NT2/D1 (cell line): ENCODE measurements at places on chromosomes 12 and 14.

DNA sequence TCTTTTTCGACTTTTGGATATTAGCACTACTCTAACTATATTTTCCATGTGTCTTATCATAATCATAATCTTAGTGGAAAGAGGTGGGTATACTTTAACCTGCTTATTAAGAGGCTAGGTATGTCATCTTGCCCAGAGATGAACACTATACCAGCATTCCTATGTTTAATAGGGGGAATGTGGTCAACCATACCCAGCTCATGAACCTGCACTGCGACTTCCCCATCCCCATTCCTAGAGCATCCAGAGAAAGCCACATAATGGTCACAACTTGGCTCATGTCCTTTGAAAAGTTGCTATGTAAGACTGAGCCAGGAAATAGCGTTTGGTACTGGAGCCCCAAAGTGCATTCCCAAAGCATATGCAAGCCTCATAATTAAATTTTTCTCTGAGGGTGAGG, 55.2 kb downstream of the TMCC3 start:
- DNase-seq, result no peak

GRCh38 chr14:106187216-106187615, 660.8 kb downstream of the TMEM121 start:
- no peak for DNase-seq

GRCh38 chr12:101051901-101052550, 158.0 kb downstream of the SLC5A8 start:
- no peak for DNase-seq

DNA sequence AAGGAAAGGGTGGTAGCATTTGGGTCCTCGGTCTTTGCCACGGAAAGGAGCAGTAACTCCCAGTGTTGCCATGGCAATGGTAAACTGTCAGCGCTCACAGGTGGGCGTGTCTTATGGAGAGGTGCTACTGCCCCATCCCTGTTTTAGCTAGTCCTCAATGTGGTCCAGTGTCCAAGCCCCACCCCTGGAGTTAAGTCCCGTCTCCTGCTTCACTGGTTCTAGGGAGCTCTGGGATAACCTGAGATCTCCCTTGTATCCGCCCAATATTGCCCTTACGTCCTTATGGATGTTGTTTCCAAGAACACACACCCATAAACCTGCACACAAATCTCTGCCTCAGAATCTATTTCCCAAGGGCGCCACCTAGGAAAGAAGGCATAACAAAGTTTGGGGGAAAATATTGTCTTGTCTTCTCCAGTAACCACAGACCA, 64.2 kb downstream of the SPRING1 start:
- no peak for DNase-seq

DNA sequence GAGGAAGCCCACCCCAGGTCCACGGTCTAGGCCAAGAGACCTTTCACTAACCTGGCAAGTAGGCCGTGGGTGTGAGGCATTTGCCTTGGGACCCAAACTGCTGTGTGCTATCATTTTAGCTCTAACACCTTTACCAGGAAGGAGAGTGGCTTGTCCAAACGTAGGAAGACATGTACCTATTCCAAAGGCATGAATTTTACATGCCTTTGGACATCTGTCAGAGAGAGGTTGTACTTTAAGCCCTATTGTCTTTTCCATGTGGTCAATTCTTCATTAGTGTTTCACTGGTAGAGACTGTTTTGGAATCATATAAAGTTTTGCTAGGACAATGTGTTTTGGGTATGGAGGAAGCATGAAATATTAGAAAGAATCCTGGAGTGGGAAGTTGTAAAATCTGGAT, 148.8 kb downstream of the SLC41A2 start:
- DNase-seq, result no peak

DNA sequence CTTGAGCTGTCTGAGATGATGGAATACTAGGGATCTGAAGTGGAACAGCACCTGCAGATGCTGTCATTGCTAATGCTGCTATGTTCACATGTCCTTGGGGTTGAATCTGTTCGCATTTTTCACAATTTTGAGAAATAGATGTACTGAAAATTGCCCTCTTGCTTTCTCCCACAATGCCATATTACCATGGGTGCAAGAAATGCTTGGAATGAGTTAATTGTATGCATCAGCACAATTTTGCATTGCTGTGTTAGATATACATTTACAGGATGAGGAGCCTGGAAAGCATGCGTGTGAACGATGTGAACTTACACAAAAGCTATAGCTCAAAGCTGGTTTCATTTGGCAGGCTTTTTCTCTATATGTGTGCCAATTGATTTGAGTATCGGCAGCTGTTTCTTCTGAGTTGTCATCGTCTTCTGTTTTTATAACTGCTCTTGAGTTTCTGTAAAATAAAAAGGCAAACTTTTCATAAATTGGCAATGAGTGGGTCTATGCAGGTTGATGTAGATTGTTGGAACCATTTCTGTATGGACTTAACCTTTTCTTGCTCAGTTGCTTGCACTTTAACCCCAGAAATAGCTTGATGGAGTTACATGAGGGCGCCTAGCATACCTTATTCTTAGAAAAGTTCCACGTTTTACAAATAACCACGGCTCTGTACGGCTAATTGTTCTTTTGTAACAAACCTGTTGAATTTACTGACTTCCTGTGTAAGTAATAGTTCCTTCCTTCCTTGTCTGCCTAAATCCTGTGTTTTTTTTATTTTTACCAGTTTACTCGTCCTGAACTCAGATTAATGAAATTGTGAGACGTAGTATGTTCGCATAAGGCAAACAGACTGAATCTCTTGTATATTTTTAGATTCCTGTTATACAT, 105.9 kb downstream of the FGD4 start:
- DNase-seq, result no peak

GRCh38 chr12:24746006-24746671, 202.8 kb downstream of the BCAT1 start:
- no peak for DNase-seq

DNA sequence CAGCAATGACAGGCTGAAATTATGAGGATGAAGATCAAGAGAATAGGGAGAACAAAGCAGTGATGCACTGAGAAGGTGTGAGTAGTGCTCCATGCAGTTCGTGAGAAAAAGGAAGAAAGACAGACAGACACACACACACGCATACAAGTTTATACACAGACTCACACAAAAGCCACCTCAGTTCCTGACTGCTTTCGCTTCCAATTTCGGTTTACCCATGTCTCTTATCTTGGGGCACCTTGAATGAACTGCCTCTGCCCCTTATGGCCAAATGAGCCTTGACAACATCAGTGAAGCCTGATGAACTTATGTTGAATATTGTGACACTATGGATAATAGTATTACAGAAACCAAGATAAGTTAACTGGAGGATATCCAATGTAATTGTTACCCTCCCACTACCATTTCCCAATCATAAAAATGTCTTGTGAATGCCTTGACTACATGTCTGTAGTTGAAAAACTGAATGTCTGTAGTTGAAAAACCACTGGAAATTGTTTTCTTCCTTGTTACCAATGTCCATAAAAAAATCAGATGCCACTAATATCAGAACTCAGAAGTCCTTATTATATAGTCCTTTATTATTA, 380.4 kb upstream of the DDHD1 start:
- DNase-seq, result no peak

GRCh38 chr14:57970594-57970993, 104.7 kb upstream of the SLC35F4 start:
- DNase-seq, result no peak

DNA sequence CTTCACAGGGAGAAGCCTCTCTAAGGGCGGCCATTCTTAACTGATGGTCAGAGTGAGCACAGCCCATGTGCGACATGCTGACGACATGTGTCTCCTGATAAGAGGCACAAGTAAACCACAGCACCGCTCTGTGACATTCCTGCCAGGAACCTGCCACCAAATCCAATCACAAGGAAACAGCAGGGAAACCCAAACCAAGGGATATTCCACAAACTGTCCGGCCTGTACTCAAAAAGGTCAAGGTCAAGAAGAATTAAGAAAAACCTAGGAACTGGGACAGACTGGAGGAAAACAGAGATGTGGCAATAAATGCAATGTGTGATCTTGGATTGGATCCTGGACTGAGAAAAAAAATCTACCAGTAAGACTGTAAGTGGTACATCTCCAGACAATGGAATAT, 91.9 kb downstream of the SYNE3 start:
- no peak for DNase-seq

DNA sequence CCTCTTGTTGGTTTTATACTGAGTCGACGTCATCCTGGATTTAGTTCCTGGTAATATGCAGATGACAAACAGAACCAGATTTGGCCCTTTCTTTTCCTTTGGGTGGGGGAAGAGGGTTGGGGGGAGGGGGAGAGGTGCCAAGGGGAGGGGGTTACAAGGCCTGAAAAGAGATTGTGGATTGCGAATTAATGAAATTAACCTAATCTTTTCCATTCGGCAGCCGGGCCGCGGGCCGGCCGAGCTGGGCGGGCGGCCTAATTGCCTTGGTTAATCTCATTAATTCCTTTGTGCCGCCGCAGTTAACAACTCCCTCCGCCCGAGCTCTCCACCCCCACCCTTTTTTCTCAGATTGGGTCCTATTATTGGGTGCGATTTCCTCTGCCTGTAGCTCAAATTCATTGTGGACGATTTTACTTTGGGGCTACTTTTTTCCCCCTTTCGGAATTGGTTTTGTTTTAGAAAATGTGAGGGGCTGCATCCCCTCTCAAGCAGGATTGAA, 387 bp upstream of the GSC start:
- DNase-seq, result no peak

DNA sequence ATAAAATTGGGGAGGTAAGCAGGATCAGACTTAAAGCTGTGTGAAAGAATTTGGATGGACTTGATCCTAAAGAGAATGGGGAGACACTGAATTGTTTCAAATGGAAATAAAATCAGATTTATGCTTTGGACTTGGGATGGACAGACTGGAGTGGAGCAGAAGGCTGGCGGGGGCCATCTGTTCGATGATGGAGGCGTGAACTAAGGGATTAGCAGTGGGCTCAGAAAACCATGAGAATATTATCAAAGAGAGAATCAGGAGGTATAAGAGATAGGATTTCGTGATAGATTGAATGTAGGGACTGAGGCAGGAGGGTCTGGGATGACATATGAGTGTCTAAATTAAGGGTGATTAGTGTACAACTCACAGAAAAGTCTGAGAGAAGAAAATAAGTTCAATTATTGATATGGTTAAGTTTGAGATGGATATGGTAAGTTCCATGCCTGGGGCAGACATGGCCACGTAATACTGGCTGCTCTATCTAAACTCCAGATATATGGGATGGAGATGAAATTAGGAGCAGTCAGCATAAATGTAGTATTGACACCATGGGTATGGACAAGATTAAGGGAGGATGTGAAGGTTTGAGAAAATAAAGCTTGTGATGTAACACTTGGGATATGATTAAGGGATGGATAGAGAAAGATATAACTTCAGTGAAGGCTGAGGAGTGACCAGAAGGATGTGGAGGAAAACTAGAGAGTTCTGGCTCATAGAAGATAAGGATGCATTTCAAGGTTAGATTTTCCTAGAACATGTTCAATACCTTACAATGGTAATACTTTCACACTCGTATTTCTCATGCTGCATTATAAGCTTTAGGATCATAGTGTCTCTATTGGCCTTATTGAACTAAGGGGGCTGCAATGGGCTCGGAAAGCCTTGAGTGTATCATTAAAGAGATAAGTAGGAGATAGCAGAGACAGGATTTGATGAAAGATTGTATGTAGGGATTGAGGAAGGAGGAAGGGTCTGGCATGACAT, 1.0 kb upstream of the TSSK4 start:
- DNase-seq, result no peak

DNA sequence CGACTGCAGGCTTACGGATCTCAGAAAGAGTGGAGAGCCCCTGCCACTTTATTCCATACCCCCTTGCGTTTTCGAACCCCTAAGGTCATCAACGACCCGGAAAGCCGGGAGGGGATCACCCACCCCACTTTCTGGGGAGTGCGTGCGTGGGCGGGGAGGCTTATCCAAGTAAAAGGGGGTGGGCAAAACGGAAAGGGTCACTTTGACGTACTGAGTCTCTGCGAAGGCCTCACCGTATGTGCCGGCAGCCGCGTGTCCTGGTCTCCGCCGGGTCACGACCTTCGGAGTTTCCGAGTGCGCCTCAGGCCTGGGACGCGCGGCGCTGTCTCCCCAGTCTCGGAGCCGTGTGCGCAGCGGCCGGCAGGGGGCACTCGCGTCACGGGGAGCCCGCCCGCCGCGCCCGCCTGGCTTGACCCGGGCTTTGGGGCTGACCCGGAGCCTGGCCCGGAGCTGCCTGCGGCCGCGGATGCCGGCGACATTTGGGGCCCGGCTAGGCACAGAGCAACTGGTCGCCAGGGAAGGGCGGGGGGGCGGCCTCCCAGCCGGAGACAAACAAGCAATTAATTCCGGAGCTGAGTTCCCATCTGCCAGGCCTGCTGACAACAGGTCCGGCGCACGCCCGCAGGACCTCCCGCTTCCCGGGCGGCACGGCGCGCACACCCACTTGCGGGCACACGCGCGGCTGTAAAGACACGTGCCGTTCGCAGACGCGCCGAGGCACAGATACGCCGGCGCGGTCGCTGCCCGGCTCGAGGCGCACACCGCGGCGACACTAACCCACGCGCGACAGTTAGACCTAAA, 890 bp upstream of the KIF26A start:
- peak; percentile 47 for DNase-seq

- DNase-seq, result no peak
Measured at GRCh38 chr12:24228371-24228770, 278.9 kb upstream of the SOX5 start.
